ENCODE measurements at places on chromosomes 12 and 14. TPM values are rescaled to one million over a fixed set of nuclear protein-coding genes. Genes with fewer than 3 reads are reported as not detected.

Gene IRAK3
- 7.4 TPM for total RNA-seq

DNA sequence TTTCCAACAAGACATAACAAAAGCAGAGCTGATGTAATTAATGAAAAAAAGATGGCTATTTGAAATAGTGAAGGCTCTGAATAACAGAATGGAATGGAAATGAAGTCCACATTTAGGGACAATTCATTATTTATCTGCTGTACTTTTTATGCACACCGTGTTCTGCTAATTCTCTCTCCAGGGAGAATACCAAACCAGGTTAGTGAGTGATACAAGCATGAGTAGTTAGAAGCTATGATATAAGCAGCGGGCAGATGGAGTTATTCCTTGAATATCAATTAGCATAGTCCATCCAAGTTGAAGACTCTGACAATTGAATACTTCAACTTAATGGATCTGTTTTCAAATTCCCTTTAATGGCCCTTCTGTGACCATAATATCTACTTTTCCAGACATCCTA is 162.1 kb upstream of the TMTC2 start:
- no peak for DNase-seq
- H3K4me3 ChIP-seq: no peak overlapping the region
- H3K27ac ChIP-seq: no peak overlapping the region
- H3K4me1 ChIP-seq: no peaks in the 10 kb centered on the region

GRCh38 chr12:83904175-83904574 is 1008.4 kb downstream of the SLC6A15 start:
- no peak overlapping the region for H3K27ac ChIP-seq
- no peak overlapping the region for H3K4me3 ChIP-seq
- no peak for DNase-seq
- no peaks in the 10 kb centered on the region for H3K36me3 ChIP-seq
- no peaks in the 10 kb centered on the region for H3K4me1 ChIP-seq
- H3K27me3 ChIP-seq: no peaks in the 10 kb centered on the region

DNA sequence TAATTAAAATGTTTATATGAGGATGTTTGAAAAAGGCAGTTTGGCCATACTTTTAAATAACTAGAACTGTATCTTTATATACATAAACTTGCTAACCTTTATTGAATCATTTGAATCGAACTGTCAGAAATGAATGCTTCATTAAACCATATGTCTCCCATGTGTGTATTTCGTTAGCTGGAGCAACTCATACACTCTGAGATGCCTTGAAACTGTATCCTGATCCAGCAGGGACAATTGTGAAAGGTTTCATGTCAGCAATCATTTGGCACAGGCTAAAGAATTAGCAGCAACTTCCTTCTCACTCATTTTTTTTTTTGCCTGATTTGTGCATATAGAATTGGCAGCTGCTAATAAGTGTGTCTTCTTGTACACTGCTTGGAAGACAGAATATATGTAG is 109.9 kb downstream of the NAV3 start:
- peaks cover 5% of the 10 kb centered on the region for H3K4me1 ChIP-seq
- DNase-seq: peak; percentile 51
- H3K27ac ChIP-seq: peak overlapping the region; percentile 91
- peak overlapping the region; percentile 68 for H3K4me3 ChIP-seq
- H3K36me3 ChIP-seq: no peaks in the 10 kb centered on the region
- no peaks in the 10 kb centered on the region for H3K27me3 ChIP-seq

Gene LTB4R2
- total RNA-seq: 1.8 TPM

- H3K4me3 ChIP-seq: no peak overlapping the region
- H3K27me3 ChIP-seq: no peaks in the 10 kb centered on the region
- DNase-seq: no peak
- H3K4me1 ChIP-seq: peaks cover 2% of the 10 kb centered on the region
- no peaks in the 10 kb centered on the region for H3K36me3 ChIP-seq
These were observed 77.4 kb downstream of the TMTC1 start for GRCh38 chr12:29706311-29706710.

GRCh38 chr12:5236022-5236640 is 192.5 kb downstream of the KCNA5 start:
- H3K4me1 ChIP-seq: no peaks in the 10 kb centered on the region
- no peaks in the 10 kb centered on the region for H3K36me3 ChIP-seq
- no peak for DNase-seq

DNA sequence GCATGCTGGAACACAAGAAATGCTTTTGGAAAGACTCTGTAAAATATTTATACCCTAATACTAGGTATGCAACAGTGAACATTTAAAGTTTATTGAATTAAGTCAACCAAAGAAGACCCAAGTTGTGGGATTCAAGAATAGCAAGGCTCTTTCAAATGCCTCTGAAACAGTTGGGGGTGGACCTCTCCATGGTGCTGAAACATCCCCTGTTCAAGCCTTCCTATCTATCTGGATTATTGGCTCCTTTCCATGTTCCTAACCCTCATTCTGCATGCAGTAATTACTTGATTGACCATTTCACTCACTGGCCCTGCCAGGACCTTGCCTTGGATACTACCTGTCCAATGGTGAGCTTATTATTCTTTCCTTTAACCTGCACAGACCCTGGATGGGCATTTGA is 349.7 kb downstream of the NRXN3 start:
- no peaks in the 10 kb centered on the region for H3K4me1 ChIP-seq
- no peaks in the 10 kb centered on the region for H3K36me3 ChIP-seq
- H3K27ac ChIP-seq: no peak overlapping the region
- H3K4me3 ChIP-seq: no peak overlapping the region

GRCh38 chr12:87923361-87923760 is 105.8 kb downstream of the C12orf50 start:
- no peaks in the 10 kb centered on the region for H3K4me1 ChIP-seq
- H3K27me3 ChIP-seq: no peaks in the 10 kb centered on the region
- H3K36me3 ChIP-seq: no peaks in the 10 kb centered on the region
- DNase-seq: no peak
- H3K4me3 ChIP-seq: no peak overlapping the region

DNA sequence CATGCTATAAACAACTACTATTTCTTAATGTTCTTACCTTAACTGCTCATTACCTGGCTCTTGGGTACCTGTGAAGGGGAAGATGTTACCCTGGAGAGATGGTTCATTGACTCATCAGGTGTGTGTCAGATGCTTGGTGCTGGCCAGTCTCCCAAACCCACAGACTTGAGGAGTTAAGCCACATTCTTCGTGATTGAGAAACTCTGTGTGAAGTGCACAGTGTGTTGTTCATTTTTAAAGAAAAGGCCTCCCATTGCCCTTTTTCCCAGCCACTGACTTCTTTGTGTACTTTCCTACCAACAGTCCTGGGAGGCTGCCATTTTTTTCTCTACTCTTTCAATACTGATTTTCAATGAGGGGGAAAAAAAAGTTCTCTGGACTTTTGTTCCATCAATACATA is 3.2 kb downstream of the MGST1 start:
- no peak overlapping the region for H3K27ac ChIP-seq
- peaks cover 3% of the 10 kb centered on the region for H3K36me3 ChIP-seq
- peak overlapping the region; percentile 14 for H3K4me3 ChIP-seq
- DNase-seq: peak; percentile 97
- H3K4me1 ChIP-seq: no peaks in the 10 kb centered on the region
- no peaks in the 10 kb centered on the region for H3K27me3 ChIP-seq

Gene CCND2
- 37.3 TPM for total RNA-seq

- H3K27ac ChIP-seq: no peak overlapping the region
- no peaks in the 10 kb centered on the region for H3K27me3 ChIP-seq
- H3K4me1 ChIP-seq: no peaks in the 10 kb centered on the region
- H3K4me3 ChIP-seq: no peak overlapping the region
These were observed 4.3 kb upstream of the GPHB5 start for GRCh38 chr14:63322897-63323573.

Gene FLVCR2
- 2.1 TPM for total RNA-seq

- no peak overlapping the region for H3K27ac ChIP-seq
- no peaks in the 10 kb centered on the region for H3K4me1 ChIP-seq
- DNase-seq: no peak
- no peak overlapping the region for H3K4me3 ChIP-seq
- no peaks in the 10 kb centered on the region for H3K27me3 ChIP-seq
These were observed 10.4 kb downstream of the PNN start for GRCh38 chr14:39185256-39186049.

DNA sequence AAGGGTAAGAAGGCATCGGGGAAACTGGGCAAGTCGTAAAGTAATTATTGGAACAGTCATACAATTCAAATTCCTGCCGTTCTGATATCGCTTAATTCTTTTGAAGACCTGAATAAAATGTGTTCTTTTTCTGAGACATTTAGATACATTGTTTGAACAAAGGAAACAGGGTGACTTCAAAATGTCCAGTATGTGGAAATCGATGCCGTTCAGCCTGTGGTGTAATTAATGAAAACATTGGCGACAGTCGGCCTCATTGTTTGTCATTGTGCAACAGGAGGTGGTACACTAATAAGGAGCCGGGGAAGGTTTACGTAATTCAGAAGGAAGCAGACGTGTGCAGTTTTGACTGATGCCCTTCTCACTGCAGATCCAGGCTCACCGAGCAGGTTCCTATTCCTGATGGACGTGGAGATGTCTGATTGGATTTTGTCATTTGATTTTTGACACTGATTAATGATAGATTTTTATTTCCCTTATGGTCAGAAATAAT is 92.7 kb downstream of the BORCS5 start:
- no peaks in the 10 kb centered on the region for H3K36me3 ChIP-seq
- peak; percentile 75 for DNase-seq
- H3K27me3 ChIP-seq: no peaks in the 10 kb centered on the region
- no peak overlapping the region for H3K4me3 ChIP-seq
- H3K4me1 ChIP-seq: no peaks in the 10 kb centered on the region

Gene DRAM1
- total RNA-seq: 155 TPM

Gene ANO2
- not detected for total RNA-seq

Gene ZNF891
- total RNA-seq: 1.2 TPM

- DNase-seq: no peak
- no peaks in the 10 kb centered on the region for H3K27me3 ChIP-seq
- no peak overlapping the region for H3K4me3 ChIP-seq
- H3K27ac ChIP-seq: no peak overlapping the region
- H3K4me1 ChIP-seq: no peaks in the 10 kb centered on the region
These were observed 43.3 kb upstream of the PPP1CC start for GRCh38 chr12:110786012-110786411.

Gene ESPL1
- 0.26 TPM for total RNA-seq

- H3K36me3 ChIP-seq: no peaks in the 10 kb centered on the region
- peaks cover 7% of the 10 kb centered on the region for H3K4me1 ChIP-seq
- no peak for DNase-seq
- no peak overlapping the region for H3K27ac ChIP-seq
These were observed 87.5 kb downstream of the NCOR2 start for GRCh38 chr12:124479680-124480468.

Gene M6PR
- 338 TPM for total RNA-seq

DNA sequence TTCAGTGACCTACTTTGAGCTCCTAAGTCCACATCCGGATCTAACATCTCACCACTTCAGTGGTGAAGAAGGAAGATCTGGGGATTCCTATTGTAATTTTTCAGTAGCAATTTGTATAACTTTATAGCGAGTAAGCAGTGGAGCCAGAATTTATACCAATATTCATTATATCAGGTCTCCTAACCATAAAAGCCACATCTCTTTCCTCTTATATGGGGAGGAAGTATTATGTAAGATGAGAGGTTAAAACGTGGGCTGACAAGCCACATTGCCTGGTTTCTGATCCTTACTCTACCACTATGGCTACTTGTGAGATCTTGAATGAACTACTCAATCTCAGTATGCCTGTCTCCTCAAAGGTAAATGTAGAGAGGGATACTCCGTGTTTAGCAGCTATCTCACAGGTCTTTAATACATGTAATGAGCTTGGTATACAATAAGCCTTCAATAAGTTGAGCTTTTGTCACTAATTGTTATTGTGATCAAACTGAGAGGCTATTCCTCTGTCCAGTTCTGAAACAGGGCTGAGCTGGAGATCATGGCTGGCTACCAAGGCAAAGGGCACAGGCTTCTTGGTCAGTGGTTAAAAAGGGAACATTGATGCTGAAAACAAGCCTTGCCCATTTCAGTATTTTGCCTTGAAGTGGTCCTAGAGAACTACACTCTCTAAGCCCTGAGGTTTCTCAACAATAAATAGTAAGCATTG is 3.3 kb upstream of the TMEM117 start:
- no peaks in the 10 kb centered on the region for H3K36me3 ChIP-seq
- no peak overlapping the region for H3K27ac ChIP-seq
- no peaks in the 10 kb centered on the region for H3K4me1 ChIP-seq

Gene SLC41A2
- total RNA-seq: 22.8 TPM

- H3K4me1 ChIP-seq: no peaks in the 10 kb centered on the region
- no peak overlapping the region for H3K27ac ChIP-seq
- no peaks in the 10 kb centered on the region for H3K36me3 ChIP-seq
- DNase-seq: peak; percentile 76
- no peak overlapping the region for H3K4me3 ChIP-seq
- no peaks in the 10 kb centered on the region for H3K27me3 ChIP-seq
These were observed 104.4 kb upstream of the DIO2 start for GRCh38 chr14:80315681-80316080.

- H3K4me1 ChIP-seq: no peaks in the 10 kb centered on the region
- peaks cover 9% of the 10 kb centered on the region for H3K27me3 ChIP-seq
- no peaks in the 10 kb centered on the region for H3K36me3 ChIP-seq
- DNase-seq: no peak
- H3K4me3 ChIP-seq: peak within 1 kb of the TSS; percentile 35
These were observed at the start of gene DTX1 for GRCh38 chr12:113056631-113057488. TSS of gene DTX1 (plus strand) at chr12:113056730. CDS start at chr12:113058193, 1,463 bp downstream.
